ENCODE measurements at places on chromosomes 7 and 10. TPM values are rescaled to one million over a fixed set of nuclear protein-coding genes. Genes with fewer than 3 reads are reported as not detected.

DNA sequence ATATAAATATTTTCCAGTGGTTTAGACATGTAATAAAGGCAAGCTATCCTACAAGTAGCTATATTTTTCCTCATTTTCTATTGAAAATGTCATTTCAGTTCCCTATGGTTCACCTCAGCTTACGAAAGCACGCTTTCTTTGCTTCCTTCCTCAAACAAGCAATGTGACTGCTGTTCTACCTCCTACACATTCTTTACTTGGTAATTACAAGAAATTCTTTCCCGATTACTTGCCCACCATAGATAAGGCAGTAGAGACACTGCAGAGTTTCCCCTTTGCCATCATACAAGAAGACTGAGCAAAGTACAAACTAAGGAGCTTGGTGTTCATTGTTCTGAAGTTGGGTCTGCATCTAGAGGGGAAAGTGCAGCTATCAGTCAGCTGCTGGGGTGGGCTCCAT is 249.4 kb downstream of the CRPPA start:
- no peak for DNase-seq

DNA sequence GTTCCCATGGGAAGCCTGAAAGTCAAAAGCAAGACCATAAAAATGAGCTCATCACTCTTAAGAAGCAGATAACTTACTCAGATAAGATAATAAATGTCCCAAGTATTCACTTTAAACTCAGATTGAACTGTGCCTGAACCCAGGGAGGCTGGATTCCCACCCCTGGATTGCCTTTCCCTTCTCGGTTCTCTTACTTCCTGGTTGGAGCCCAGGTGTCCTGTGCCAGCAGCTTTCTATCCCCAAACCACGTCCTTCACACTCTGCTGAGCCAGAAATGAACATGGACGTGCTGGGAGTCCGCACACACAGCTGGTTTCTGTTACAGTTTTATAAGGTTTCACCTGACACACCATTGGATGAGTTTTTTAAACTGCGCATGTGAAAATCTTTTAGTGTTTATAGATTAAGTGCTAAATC is 636.2 kb upstream of the IGFBP3 start:
- DNase-seq: no peak

DNA sequence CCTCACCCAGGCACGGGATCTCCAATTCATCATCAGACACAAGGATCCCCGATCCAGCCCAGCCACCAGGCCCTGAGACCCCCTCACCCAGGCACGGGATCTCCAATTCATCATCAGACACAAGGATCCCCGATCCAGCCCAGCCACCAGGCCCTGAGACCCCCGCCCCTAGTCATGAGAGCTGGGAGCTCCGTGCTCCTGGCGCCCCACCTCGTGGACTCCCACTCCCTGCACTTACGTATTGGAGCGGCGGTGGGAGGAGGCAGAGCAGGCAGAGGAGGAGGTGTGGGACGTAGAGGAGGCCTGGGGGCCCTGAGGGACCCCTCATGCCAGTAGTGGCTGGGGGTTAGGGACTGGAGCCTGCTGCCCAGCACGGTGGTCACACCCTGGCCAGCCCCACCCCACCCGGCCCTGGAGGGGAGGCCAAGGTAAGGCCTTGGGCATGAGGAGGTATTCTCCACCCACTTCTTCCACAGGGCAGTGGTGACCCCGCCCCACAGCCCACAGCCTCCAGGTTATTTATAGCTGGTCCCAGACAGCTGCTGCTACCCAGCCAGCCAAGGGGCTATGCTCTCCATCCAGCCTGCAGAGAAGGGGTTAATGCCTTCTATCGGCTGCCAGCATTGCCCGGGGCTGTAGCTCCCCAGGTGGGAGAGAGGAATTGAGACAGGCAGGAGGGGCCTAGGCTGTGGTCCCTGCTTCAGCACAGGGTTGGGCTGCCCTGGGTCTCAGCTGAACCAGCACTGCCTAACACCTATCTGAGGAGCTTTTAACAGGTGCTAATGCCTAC is 17.6 kb upstream of the CRHR2 start:
- DNase-seq: no peak

- no peak for DNase-seq
Observed at GRCh38 chr7:153381275-153382040, 621.9 kb downstream of the ACTR3B start.

DNA sequence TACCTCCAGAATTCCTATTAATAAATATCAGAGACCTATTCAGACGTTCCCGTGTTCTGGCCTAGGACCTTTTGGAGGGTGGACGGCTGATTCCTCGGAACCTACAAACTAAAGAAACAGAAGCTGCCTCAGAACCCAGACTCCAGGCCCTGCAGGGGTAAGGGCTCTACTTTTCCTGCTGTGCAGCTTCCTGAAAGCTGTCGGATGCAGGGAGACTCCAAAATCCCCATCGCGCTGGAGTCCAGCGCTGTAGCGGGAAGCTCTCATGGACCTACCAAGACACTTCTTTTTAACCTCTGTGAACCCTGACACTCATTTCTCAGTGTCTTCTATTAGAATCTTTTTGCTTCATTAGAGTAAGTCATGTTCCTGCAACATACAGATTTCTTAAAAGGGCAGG is 244.5 kb upstream of the PITRM1 start:
- no peak for DNase-seq

- no peak for DNase-seq
Observed at GRCh38 chr10:48536916-48537890, 67.7 kb downstream of the ARHGAP22 start.

GRCh38 chr10:71622154-71622526 is 97.4 kb downstream of the C10orf105 start:
- DNase-seq: no peak

DNA sequence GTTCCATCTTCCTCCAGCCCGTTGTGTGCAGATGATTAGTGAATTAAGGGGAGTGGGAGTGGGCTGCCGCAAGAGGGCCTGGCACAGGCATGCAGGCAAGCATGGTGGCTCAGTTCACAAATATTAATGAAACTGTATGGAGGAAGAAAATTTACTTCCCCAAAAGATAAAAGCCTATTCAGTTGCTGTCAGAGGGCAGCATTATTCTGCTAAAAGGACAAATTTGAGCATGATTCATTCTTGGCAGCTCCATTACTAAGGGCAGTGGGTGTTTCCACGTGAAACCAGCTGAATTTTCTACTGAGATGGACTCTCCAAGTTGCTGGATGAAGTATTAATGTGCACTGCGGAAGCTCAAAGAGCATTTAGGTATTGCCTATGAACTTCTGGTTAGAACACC is 90.9 kb upstream of the WDR11 start:
- no peak for DNase-seq

DNA sequence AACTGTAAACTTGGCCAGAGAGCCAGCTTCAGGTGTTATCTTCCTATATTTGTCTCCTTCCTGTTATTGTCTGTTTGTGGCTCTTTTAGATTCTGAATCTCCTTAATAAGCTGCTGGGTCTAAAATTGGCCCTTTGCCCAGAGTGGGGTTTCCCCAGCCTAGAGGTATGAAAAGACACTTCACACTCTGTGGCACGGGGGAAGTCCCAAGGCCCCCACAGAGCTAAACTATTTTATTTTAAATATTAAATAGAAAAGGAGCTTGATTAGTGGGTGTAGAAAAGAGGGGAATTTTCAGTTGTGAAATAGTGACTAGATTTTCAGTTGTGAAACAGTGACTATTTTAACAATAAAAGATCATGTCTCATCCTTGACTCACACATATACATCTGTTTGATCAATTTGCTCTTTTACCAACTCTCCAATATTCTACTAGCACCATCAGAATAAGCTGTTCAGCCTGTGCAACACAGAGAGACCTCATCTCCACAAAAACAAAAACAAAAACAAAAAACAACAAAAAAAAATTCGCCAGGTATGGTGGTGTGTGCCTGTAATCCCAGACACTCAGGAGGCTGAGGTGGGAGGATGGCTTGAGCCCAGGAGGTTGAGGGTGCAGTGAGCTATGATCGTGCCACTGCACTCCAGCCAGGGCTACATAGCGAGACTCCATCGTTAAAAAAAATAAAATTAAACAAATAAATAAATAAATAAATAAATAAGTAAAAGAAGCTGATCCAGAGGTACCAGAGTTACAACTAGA is 24.9 kb upstream of the ADO start:
- DNase-seq: no peak

- DNase-seq: no peak
Observed at GRCh38 chr7:69645683-69646082, 47.4 kb downstream of the AUTS2 start.

- no peak for DNase-seq
Observed at GRCh38 chr7:55409482-55410225, 44.5 kb downstream of the LANCL2 start.

- DNase-seq: no peak
Observed at GRCh38 chr10:22986771-22987542, 59.1 kb downstream of the ARMC3 start.

- DNase-seq: no peak
Observed at GRCh38 chr7:147510923-147511322, 1079.6 kb upstream of the C7orf33 start.

GRCh38 chr7:1041551-1042491 is 2.5 kb upstream of the GPR146 start:
- DNase-seq: no peak

- no peak for DNase-seq
Observed at GRCh38 chr7:137439829-137440825, 96.6 kb upstream of the PTN start.

BMPER gene
- 18.8 TPM for total RNA-seq

SDK1 gene
- 11.2 TPM for total RNA-seq

OR2A5 gene
- total RNA-seq: not detected

WDR11 gene
- total RNA-seq: 62.2 TPM

OR6B1 gene
- not detected for total RNA-seq

NYAP1 gene
- 9.1 TPM for total RNA-seq

TOMM7 gene
- total RNA-seq: 322 TPM

All from sciatic nerve (tissue), 2 donors.